HepG2 (cell line): ENCODE measurements at places on chromosomes 16 and 17. TPM values are rescaled to one million over a fixed set of nuclear protein-coding genes. Genes with fewer than 3 reads are reported as not detected.

DNA sequence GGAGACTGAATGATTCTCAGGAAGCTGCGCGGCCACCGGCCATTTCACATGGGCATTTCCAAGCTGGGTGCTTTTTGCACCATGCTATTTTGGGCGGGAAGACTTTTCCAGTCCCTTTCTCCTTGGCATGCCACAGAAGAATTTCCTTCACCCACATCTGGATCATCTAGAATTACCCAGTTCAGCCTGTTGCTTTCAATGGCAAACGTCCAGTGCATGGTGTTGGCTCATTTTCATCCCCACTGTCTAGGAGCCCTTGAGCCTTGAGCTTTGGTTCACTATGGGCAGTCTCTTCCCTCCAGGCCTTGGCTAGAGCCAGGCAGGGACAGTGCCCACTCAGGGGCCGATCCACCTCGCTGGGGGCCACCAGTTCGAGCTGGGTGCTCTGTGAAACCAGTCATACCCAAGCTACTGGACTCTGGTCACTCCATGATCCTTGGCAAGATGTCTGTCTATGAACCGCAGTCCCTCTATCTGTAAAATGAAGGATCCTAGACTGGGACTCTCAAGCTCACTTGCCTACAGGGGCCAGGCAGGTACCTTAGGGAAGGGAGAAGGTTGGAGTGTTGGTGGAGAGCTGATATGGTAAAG lies 71.1 kb downstream of the CYLD start:
- no peak for DNase-seq

Gene KRTAP4-6
- total RNA-seq, result not detected in 2 replicates

Gene CETP
- total RNA-seq, result 0.31 TPM in 1 of 2 replicates, not detected in the other

Gene KLHL10
- 0.04 TPM in 1 of 2 replicates, not detected in the other for total RNA-seq

GRCh38 chr16:72983728-72984350 lies 64.1 kb downstream of the ZFHX3 start:
- no peak for DNase-seq

- no peak for DNase-seq
These were observed 5.9 kb downstream of the ZNF205 start for GRCh38 chr16:3118204-3118790.

Gene ATP2A3
- not detected in 2 replicates for total RNA-seq

GRCh38 chr17:10059684-10060211 lies 138.7 kb downstream of the GAS7 start:
- DNase-seq, result no peak
